NCI-H524 treated with DMSO at 0.1 percent for 48 hours (cell line): ENCODE measurements at places on chromosomes 4 and X.

- peak; percentile 2 for DNase-seq
Observed at GRCh38 chr4:104751468-104751867, 256.8 kb upstream of the CXXC4 start.

DNA sequence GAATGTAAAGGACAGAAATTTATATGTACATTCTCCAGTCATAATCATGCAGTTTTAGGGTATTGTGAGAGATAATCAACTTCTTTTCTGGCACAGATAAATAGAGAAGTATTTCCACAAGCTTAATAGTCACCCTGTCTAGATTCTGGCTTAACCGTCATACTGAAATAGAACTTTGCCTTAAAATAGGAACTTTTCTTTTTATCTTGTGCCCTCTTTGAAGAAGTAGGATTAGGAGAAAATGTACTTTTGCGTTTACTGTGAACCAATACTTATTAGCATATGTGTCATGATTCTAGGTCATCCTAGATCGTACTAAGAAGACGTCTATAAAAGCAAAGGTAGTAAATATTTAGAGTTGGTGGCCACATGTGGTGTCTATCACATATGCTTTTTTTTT, 95.4 kb downstream of the NFKB1 start:
- DNase-seq: no peak

- DNase-seq: no peak
Observed at GRCh38 chrX:19889582-19890342, 2.4 kb upstream of the SH3KBP1 start.

GRCh38 chr4:40020221-40020620, 36.4 kb upstream of the N4BP2 start:
- DNase-seq: no peak

DNA sequence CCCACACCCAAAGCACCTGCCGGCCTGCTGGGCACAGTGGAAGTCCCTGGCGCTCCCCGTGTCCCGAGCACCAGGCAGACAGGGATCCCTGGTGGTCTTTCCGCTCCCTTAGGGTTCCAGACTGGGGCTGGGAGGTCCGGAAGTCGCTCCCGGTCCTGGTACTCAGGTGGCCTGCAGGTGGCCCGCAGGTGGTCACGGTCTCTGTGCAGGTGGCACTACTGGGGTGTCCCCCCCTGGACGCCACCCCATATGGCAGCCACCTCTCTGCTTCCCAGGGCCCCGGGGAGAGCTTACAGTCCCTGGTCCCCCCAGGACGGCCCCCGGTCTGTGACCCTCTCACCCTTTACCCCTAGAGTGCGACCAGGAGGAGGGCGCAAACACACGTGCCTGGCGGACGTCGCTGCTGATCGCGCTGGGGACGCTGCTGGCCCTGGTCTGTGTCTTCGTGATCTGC, 13.6 kb downstream of the SLC25A6 start:
- DNase-seq: no peak

DNA sequence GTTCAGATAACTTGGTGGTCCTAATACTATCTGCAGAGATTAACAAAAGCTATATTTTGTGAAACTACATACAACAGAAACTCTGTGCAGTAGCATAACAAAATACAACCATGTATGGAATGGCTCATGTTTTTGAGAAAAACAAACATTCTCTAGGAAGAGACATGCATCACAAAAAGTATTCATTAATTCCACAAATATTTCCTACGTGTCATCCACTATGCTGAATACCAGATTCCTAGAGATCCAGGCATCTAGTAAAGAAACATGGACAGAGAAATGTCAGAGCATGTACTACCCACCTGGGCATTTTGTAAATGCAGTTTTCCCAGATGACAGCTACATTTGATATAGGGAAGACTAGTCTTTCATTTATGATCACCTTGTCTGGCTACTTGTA, 248.1 kb downstream of the OPHN1 start:
- no peak for DNase-seq

- peak; percentile 5 for DNase-seq
Observed at GRCh38 chr4:108884596-108884995, 121.7 kb upstream of the ETNPPL start.

- no peak for DNase-seq
Observed at GRCh38 chrX:45622538-45622937, 421.9 kb upstream of the DIPK2B start.

DNA sequence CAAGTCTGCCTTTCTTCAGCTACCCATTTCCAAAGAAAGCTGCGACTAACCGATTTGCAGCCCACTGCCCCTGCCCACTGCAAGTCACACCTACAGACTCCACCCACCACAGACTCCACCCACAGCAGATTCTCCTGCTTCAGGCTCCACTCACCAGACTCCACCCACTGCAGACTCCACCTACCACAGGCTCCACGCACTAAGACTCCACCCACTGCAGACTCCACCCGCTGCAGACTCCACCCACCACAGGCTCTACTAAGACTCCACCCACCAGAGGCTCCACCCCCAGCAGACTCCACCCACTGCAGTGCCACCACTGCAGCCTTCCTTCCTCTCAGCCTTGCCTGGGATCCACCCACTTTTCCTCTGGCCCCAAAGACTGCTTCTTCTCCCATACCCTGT, 41.3 kb downstream of the ABLIM2 start:
- DNase-seq: no peak
